ENCODE measurements at places on chromosomes 16 and 17. TPM values are rescaled to one million over a fixed set of nuclear protein-coding genes. Genes with fewer than 3 reads are reported as not detected.

The KRT17 gene
- not detected for polyA plus RNA-seq

The CHP2 gene
- polyA plus RNA-seq, result not detected

The ATP2A1 gene
- not detected for polyA plus RNA-seq

The KRT39 gene
- not detected for polyA plus RNA-seq

The CRYM gene
- not detected for polyA plus RNA-seq

The C17orf113 gene
- polyA plus RNA-seq, result 0.10 TPM

The TBX2 gene
- polyA plus RNA-seq, result not detected

The BRIP1 gene
- 0.86 TPM for polyA plus RNA-seq

The RNF222 gene
- 0.18 TPM for polyA plus RNA-seq

The NAGLU gene
- polyA plus RNA-seq, result 17.0 TPM

The TBC1D3G gene
- polyA plus RNA-seq, result not detected

The WNK4 gene
- polyA plus RNA-seq, result not detected

The TPSG1 gene
- polyA plus RNA-seq, result not detected

The GJC1 gene
- polyA plus RNA-seq, result not detected

The CDRT15L2 gene
- not detected for polyA plus RNA-seq

The ABAT gene
- 3.0 TPM for polyA plus RNA-seq

The CCDC200 gene
- 0.90 TPM for polyA plus RNA-seq

The FNDC8 gene
- polyA plus RNA-seq, result not detected

The SLC38A8 gene
- polyA plus RNA-seq, result not detected

The PERCC1 gene
- polyA plus RNA-seq, result not detected

The TIMP2 gene
- polyA plus RNA-seq, result 0.08 TPM

The OR3A3 gene
- polyA plus RNA-seq, result not detected

The CUEDC1 gene
- polyA plus RNA-seq, result not detected

The SCN4A gene
- polyA plus RNA-seq, result not detected

The DHRS7C gene
- not detected for polyA plus RNA-seq

The USP32 gene
- polyA plus RNA-seq, result 8.6 TPM

The PABPN1L gene
- not detected for polyA plus RNA-seq

The MED1 gene
- 22.0 TPM for polyA plus RNA-seq

The DPEP3 gene
- 0.10 TPM for polyA plus RNA-seq

The SOST gene
- polyA plus RNA-seq, result not detected

The CACNA1H gene
- polyA plus RNA-seq, result 0.40 TPM
